Stimulated activated CD4-positive, alpha-beta T cell treated with anti-CD3 and anti-CD28 coated beads, Interleukin-4, amount 100 ng/mL, for 4 hours (primary cell): ENCODE measurements at places on chromosomes 6 and 20.

DNA sequence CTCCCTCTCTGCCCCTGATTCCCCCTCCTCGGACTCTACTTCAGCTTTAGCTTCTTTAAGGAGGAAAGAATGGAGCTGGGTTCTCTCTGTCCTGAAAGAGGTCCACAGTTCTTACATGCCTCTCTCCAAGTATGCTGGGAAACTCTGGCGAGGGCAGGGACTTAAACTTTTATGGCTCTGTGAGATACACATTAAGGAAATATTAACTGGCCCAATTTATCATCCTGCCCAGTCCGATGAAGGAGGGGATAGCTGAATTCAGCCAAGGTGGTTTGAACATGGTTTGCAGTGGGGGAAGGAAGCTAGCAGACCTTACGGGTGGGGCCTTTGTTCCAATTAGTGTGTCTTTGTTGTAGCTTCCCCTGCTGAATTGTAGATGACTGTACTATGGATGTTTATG lies 121.7 kb downstream of the EYA4 start:
- DNase-seq, result no peak

GRCh38 chr20:61974357-61974665 lies 91.4 kb downstream of the TAF4 start:
- no peak for DNase-seq

DNA sequence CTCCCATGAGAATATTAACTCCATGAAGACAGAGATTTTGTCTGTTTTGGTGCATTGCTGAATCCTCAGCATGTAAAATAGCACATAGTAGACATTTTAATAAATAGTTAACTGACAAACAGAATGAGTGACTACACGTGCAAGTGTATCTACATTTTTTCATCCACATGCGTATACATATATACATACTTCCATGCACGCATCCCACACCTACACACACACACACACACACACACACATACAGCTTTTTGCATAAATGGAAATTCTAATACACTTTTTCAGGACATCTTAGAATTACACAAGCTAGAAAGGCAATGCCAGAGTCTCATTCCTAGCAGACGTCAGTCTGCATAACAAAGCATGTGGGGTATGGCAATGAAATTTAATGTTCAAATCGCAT lies 139.7 kb upstream of the LRFN2 start:
- no peak for DNase-seq

GRCh38 chr6:131636880-131637792 lies at the start of gene ENPP3:
Gene ENPP3, plus strand, starts transcription at chr6:131637302. Its CDS starts 83 bp downstream, at chr6:131637385.
- no peak for DNase-seq
